ENCODE measurements at places on chromosomes 12 and 14.

- peak; percentile 78 for DNase-seq
Measured at GRCh38 chr12:98154850-98155249, 360.5 kb upstream of the TMPO start.

- DNase-seq, result no peak
Measured at GRCh38 chr12:108965886-108966285, 55.0 kb downstream of the SVOP start.

DNA sequence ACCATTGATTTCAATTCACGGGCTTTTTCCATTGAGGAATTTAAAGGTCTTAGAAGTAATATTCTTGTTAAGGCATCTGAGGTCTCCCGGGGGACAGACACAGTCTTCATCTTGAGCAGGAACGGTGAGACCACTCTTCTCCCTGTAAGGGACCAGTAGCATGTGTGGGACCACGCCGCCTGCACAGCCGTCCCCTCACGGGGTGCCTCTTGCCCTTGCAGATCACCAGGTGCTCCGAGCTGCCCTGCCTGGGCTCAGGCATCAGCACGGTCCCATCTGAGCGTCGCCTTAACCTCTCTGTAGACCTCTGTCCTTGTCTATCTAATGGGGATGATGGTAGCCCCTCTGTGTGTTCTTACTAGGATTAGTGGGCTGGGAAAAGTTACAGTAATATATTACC is 74.1 kb downstream of the PPP2R5C start:
- DNase-seq, result no peak

- no peak for DNase-seq
Measured at GRCh38 chr14:64817631-64818030, 62.1 kb downstream of the SPTB start.

DNA sequence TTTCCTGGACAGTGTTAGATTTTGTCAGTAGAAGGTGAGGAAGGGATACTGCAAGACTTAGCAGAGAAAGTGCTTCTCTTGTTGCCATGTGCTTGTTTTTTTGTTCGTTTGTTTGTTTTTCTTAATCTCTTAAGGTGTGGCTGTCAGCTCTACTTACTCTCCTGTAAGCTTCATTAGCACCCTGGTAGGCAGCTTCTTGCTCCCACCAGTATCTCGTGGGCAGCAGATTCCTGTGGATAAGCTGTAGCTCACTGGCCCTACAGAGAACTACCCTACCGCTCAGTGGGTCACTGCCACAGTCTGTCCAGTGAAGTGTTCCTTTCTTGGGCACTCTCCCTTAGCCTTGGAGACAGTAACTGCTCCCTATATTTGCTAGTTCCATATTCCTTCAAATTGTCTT is 30.1 kb downstream of the VRK1 start:
- peak; percentile 59 for DNase-seq

DNA sequence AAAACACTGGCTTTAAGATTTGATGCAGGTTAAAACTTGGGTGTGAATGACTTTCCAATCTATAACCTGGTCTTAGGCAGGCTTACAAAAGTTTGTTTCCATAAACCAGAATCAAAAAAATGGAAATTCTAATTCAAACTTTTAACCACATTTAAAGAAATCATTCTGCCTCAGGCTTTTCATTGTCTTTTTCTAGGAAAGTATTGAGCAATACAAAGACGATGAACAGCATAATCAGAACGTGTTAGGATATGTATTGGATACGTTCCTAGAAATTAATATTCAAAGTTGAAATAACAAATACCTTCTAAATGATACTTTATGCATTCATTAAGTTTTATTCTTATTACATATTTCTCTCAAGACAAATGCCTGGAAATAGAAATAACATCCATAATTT is 172.9 kb downstream of the CEP128 start:
- no peak for DNase-seq

GRCh38 chr14:29085546-29085945 is 319.0 kb downstream of the FOXG1 start:
- DNase-seq, result no peak

- DNase-seq, result peak; percentile 92
Measured at GRCh38 chr14:24789378-24789884, 155.4 kb upstream of the GZMB start.

- no peak for DNase-seq
Measured at GRCh38 chr12:109678719-109679118, 34.9 kb upstream of the FAM222A start.

DNA sequence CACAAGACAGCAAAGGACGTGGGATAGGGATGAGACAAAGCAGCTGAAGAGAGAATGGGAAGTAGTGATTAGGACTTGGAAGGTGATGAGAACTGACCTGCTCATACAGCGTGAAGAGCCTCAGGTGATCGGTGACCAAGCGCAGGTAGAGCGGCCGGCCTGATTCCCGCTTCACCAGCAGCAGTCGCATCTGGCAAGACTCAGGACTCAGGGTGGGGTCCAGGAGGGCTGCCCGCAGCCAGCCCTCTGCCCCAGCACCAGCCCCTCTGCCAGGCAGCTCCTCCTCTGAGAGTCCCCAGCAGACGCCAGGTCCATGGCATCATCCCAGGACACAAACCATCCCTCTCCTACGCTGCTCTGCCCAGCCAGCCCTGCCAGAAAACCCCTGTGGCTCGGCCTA is 30.8 kb downstream of the TEP1 start:
- DNase-seq, result no peak

DNA sequence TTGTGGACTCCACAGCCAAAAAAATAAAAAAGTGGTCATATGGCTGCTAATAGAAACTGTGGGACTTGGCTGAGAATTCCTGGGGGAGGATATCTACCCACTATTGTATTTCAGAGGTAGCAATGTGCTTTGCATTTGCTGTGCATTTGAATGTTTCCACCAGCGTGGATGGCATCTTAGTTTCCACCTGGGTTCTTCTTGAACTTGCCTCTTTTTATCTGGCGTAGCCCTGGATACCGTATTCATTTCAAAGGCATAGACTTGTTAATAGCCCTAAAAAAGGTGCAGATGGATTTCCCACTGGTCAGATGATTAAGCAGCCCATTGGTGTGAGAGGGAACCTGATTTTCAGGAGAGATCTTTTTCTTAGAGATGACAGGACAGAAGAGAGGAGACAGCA is 1.9 kb upstream of the MYF5 start:
- DNase-seq, result no peak

DNA sequence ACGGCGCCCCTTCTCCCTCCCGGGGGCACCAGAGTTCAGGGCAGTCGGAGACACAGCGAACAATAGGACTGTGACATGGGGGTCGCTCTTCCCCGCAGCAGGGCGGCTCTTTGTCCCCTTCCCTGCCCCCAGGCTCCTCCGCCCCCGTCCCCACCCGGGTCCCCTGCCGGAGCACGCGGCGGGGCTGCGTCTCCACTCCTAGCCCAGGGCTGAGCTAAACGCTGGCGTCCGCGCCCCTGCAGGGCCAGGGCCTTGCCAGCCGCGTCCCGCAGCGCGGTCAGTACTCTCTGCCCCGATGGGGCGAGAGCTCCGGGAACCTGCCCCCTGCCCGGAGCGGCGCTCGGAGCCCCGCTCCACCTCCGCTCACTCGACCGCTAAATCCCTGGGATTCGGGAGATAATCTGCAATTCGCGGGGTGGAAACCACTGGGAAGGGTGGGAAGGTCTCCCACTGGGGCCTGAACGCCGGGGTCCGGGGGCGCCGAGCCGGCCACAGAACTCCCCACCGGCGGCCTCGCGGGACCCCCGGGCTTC is 825 bp upstream of the CCDC85C start:
- DNase-seq, result no peak

DNA sequence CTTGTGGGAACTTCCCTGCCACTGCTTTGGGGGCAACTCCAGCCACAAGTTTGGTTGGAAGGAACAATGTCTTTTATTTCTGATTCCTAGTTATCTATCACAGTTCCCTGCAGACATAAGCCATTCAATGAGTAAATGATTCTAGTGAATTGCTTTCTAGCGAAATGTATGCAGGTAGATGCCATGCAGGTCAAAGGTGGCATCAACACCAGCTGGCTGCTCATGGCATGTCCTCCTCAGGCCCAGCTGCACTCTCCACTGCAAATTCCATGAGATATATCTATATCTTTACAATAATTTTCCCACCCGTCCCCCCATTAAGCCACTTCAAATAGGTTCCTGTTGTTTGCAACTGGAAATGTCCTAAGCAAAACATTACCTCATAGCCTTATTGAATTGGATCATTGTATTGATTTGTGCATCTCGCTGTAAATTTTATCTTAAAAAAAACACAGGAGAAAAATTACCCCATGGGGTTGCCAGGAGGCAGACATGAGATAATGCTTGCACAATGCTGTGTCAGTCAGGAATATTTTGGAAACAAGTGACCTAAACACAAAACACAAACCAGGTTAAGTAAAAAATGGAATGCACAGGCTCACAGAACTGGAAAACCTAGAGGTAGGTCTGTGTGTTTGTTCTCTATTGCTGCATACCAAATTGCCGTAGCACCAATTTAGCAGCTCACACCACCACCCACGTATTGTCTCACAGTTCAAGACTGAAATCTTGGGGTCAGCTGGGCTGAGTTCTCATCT is 32.8 kb upstream of the TXNRD1 start:
- no peak for DNase-seq

DNA sequence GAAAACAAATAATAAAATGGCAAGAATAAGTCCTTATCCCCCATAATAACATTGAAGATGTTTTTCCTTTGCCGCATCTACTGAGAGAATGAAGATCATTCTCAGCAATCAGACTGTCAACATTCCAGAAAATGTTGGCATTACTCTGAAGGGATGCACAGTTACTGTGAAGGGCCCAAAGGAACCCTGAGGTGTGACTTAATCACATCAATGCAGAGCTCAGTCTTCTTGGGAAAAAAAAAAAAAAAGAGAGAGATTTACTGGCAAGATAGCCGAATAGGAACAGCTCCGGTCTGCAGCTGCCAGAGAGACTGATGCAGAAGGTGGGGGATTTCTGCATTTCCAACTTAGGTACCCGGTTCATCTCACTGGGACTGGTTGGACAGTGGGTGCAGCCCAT is 41.3 kb upstream of the OR6J1 start:
- DNase-seq, result no peak

GRCh38 chr14:99951085-99951484 is 114.1 kb upstream of the EVL start:
- DNase-seq, result peak; percentile 60

- DNase-seq, result no peak
Measured at GRCh38 chr12:16271062-16271461, 6.4 kb downstream of the SLC15A5 start.
